ENCODE measurements at places on chromosomes 12 and 14. TPM values are rescaled to one million over a fixed set of nuclear protein-coding genes. Genes with fewer than 3 reads are reported as not detected.

KRT5 gene
- 0.16 TPM for total RNA-seq

OR6C2 gene
- total RNA-seq, result not detected

KRT79 gene
- not detected for total RNA-seq

CMKLR1 gene
- 10.6 TPM for total RNA-seq

KRT3 gene
- not detected for total RNA-seq

C12orf54 gene
- not detected for total RNA-seq

DERA gene
- 21.5 TPM for total RNA-seq

DACT1 gene
- total RNA-seq, result 2.8 TPM

PMCH gene
- total RNA-seq, result not detected

FITM1 gene
- total RNA-seq, result 129 TPM

HOXC5 gene
- not detected for total RNA-seq

SNRNP35 gene
- total RNA-seq, result 23.0 TPM

OVCH1 gene
- 0.24 TPM for total RNA-seq

ADAM21 gene
- total RNA-seq, result 0.38 TPM

GPR137C gene
- total RNA-seq, result 0.51 TPM

B4GALNT3 gene
- total RNA-seq, result 36.6 TPM

PDZRN4 gene
- total RNA-seq, result not detected

ANGEL1 gene
- total RNA-seq, result 10.5 TPM

PSMA3 gene
- total RNA-seq, result 149 TPM

LGR5 gene
- not detected for total RNA-seq

CRIP1 gene
- total RNA-seq, result 82.0 TPM
